Glomerular endothelial cell (primary cell): ENCODE measurements at places on chromosomes 2 and 18. TPM values are rescaled to one million over a fixed set of nuclear protein-coding genes. Genes with fewer than 3 reads are reported as not detected.

- DNase-seq, result no peak
Measured at GRCh38 chr18:45161850-45162249, 453.4 kb upstream of the SLC14A2 start.

DNA sequence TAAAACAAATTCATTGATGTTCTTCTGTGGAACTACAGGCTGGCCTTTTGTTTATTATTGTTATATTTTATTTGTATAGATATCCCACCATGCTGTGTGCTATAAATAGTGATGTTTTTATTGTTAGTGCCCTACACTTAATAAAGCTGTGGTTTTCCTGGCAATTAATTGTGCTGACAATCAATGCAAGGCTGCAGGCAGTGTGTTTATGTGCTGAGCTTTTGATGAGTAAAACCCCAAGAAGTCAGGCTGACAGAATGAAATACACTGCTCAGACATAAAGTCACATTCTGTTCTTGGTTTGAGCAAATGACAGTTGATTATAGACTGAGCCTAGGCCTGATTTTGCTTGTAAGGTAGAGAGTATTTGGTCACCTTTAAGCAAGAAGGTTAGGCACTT, 362.7 kb downstream of the CPS1 start:
- no peak for DNase-seq

DNA sequence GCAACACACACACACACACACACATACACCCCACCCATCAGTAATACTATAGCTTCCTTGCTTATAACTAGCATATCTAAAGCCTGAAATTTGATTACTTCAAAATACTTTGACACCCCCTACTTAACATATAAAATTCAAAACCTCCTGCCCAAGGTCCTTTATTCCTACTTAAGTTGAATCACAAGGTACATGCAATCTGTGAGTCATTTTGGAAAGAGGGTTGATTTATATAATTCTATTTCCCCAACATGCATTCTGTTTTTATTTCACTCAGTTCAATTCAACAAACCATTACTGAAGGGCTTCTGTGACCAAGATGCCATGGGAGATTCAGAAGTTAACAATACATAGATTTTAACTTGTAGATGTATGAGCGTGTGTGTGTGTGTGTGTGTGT, 420.7 kb downstream of the METTL4 start:
- DNase-seq, result no peak

DNA sequence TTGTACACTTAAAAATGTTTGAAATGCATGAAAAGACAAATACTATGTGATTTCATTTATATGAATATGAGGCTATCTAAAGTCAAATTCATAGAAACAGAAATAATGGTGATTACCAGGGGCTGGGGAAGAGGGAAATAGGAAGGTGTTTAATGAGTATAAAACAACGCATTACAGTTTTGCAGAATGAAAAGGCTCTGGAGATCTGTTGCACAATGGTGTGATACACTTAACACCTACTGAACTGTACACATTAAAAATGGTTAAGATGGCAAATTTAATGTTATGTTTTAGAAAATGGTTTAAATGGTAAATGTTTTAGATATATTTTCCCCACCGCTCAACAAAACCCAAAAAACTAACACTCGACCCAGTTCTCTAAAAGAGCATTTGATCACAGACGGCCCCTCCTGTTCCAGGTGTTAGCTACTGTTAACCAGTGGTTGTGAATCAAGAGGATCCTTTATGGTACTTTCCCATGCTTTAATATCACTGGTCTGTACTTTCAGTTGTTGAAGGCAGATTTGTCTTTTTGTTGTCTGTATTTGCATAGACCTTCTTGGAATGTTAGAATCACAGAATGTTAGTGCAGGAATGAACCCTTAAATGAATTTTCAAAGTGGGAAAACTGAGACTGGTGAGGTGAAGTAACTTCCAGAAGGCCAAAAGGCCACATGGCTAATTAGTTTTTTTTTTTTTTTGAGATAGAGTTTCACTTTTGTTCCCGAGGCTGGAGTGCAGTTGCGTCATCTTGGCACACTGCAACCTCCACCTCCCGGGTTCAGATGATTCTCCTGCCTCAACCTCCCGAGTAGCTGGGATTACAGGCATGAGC, 10.2 kb downstream of the RAB10 start:
- DNase-seq, result no peak

DNA sequence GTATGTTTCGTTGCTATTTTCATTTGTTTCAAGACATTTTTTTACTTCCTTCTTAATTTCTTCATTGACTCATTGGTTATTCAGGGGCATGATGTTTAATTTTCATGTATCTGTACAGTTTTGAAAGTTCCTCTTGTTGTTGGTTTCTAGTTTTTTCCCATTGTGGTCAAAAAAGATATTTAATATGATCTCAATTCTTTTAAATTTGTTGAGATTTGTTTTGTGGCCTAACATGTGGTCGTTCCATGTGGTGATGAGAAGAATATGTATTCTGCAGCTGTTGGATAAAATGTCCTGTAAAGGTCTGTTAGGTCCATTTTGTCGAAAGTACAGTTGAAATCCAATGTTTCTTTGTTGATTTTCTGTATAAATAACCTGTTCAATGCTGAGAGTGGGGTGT, 110.3 kb upstream of the MAP4K4 start:
- no peak for DNase-seq

DNA sequence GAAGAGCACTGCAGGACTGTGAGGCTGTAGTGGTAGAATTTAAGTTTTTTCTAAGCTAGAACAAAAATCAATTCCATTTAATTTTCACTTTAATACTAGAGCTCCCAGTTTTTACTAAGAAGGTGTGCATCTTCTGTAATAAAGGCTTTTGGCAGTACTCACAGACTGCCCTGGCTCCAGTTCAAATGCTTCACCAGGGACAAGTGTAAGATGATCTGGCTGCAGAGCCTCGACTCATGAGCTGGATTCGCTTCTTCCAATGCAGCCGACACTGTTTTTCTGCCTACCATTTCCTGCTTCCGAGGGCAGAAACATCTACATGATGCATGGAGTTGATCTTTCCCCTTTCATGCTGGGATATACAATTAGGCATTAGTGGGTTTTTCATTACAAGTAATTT, 87.0 kb downstream of the FARSB start:
- DNase-seq, result no peak

SLC23A3 gene
- 1.3 TPM in 1 of 2 replicates, not detected in the other for total RNA-seq
